Fibroblast of skin of scalp (primary cell): ENCODE measurements at places on chromosomes 3 and 15.
A peak's percentile ranks its signal among the peaks of the same experiment; 100 is the strongest.

GRCh38 chr3:170868577-170869238 is 1.3 kb downstream of the RPL22L1 start:
- DNase-seq = no peak

DNA sequence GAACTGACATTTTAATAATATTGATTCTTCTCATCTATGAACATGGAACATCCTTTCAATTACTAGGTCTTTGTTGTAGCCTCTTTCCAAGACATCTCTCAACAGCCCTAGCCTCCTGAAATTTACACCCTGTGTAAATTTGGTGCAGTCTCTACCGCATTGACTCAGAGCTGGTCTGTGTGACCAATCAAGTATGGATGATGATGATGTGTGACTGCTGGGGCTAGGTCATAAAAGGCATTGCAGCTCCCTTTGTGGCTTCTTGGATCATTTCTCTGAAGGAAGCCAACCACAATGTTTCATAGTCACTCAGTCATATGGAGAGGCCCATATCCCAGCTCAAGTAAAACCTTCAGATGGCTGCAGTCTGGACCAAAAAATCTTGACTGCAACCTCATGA is 62.1 kb upstream of the FAM3D start:
- no peak for DNase-seq

GRCh38 chr3:40340541-40341170 is 31.1 kb downstream of the EIF1B start:
- DNase-seq = no peak

- no peak for DNase-seq
Measured at GRCh38 chr3:61186030-61186429, 65.2 kb downstream of the FHIT start.

- DNase-seq = no peak
Measured at GRCh38 chr3:28840976-28841376, 439.9 kb upstream of the RBMS3 start.

DNA sequence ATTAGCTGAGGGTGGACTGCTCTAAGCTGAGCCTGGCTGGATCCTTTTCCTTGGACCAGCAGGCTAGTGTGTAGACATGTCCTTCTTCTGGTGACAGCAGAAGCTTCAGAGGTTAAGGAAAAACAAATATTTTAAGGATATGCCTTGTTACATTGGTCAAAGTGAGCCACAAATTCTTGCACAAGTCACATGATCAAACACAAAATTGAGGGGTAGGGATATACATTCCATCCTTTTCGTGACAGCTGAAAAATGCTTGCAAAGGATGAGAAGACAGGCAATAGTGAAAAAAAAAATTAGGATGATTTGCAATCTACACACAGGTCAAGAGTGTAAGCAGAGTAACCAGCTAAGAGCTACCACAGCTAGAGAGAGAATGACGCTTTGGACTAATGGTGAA is 21.1 kb upstream of the OXTR start:
- DNase-seq = peak; percentile 23

- peak; percentile 68 for DNase-seq
Measured at GRCh38 chr15:97759363-97759762, 201.1 kb upstream of the ARRDC4 start.

GRCh38 chr3:39104961-39105686 is 2.3 kb downstream of the GORASP1 start:
- no peak for DNase-seq

- no peak for DNase-seq
Measured at GRCh38 chr15:89448825-89449224, 47.6 kb downstream of the RHCG start.

DNA sequence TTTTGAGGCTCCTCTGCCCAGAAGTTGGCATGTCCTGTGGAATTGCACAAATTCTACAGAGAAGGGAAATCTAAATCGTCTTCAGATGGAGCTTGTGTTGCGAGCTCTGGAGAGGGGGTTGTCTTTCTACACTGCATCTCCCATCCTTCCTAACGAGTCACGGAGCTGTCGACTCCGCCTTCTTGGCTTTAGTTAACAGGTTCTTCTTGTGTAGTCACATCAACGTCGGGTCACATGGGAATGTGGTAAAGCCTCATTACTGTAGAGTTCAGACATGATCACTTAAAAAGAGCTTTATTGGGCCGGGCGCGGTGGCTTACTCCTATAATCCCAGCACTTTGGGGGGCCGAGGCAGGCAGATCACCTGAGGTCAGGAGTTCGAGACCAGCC is 60.0 kb downstream of the DNASE1L3 start:
- peak; percentile 44 for DNase-seq

DNA sequence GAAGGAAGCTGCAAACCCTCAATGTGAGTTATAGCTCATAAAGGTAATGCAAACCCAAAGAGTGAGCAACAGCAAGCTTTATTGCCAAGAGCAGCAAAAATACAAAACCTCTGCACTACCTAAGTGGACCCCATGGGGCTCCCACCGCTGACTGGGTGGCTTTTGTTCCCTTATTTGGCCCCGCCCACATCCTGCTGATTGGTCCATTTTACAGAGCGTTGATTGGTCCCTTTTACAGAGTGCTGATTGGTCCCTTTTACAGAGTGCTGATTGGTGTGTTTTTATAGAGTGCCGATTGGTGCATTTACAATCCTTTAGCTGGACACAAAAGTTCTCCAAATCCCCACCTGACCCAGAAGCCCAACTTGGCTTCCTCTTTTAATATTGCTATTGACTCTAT is 154.5 kb upstream of the NSMCE3 start:
- no peak for DNase-seq

DNA sequence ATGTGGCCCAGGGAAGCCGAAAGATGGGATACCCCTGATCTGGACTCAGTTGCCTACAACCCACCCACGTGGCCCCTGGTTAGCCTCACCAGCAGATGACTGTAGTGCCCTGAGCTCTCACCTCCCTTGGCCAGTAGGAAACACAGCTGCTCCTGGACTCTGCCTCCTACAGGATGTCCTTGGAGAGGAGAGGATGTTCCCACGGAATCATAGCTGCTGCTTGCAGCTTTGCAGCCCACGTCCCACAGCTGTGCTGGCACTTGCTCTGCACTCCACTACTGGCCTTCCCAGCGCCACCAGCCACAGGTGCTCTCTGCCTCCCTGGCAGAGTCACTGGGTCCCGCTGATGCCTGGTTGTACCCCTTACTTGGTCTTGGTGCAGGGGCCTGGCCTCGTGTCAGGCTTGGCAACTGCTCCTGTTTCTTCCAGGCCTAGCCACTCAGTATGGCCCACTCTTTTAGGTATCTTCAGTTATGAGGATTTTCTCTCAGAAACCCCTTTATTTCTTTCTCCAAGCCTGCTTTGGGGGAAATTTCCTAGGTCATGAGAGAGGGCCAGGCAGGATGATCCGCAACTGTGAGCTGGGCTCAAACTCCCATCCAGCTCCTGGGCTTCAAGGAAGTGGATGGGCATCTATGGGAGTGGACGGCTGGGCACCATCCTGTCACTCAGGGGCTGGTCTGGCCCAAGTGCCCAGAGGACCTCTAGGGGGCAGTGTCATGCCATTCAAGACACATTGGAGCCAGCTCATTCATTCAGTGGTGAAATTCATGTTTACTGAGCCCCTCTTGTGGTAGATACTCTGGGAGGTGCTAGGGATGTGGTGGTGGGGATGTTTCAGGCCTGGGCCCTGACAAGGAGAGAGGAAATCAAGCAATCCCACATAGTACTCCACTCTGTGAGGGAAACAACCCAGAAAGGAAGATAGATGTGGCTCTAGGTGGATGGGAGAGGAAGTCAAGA is 16.2 kb upstream of the VILL start:
- peak; percentile 63 for DNase-seq

DNA sequence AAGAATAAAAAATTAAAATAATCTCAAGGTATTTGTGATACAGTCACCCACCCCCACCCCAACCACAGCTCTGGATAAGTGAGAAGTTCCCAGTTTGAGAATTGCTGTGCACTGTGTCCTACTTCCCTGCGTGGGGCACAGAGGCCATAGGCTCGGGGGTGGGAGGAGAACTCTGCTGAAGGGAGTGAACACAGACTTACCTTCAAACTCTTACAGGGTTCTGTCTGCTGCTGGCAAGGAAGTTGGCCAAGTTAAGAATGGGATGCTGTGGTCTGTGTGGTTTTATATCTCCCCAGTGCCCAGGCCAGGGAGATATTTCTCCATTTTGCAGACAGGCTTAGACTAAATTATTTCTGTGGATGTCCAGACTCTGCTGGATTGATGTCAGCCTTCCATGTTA is 37.6 kb downstream of the SPTSSB start:
- no peak for DNase-seq
